MM.1S (cell line): ENCODE measurements at places on chromosomes 2 and 18.
A peak's percentile ranks its signal among the peaks of the same experiment; 100 is the strongest.

DNA sequence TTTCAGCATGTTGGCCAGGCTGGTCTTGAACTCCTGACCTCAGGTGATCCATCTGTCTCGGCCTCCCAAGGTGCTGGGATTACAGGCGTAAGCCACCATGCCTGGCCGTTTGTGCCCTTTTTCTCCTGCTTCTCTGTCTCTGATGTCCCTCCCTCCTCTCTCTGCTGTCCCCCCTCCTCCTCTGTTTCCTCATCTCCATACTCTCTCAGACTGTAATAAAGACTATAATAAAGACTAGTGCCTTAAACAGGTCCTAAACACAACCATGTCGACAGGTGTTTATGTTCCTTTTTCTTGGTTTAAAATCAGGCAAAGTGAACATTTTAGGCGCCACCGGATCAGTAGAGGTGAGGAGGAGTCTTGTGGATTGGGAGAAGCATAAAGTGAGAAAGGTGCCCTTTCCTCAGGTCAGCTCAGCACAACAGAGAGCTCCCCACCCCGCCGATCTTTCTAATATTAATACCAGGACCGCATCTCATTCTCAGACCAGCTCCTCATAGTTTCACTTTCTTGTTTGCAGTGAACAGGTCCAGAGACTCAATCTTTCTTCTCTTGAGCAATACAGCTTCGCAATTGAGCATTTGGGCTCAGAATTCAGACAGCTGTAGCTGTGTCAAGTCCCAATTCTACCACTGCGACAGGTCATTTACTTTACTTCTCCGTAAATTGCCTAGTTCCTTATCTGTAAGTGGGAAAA lies 23.7 kb downstream of the TIMM21 start:
- DNase-seq: peak; percentile 80

DNA sequence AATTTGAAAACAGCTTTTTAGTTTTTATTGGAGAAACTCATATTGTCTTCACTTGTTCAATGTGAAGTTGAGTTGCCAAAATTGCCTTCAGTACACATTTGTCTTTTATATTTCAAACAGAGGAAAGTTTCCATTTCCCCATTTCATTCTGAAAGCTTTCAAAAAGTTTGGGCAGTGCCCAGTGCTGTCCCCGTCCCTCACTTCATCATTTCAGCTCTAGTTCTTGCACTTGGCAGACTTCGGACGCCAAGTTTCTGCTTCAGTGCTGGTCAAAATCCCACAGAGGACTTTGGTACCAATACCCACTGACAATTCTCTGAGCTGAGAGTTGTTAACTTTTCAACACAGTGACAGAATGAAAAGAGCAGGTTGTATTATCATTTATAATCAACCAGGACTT lies 43.4 kb upstream of the AQP4 start:
- DNase-seq: no peak

- DNase-seq: peak; percentile 49
These were observed 298.9 kb downstream of the DSEL start for GRCh38 chr18:67217551-67218166.

DNA sequence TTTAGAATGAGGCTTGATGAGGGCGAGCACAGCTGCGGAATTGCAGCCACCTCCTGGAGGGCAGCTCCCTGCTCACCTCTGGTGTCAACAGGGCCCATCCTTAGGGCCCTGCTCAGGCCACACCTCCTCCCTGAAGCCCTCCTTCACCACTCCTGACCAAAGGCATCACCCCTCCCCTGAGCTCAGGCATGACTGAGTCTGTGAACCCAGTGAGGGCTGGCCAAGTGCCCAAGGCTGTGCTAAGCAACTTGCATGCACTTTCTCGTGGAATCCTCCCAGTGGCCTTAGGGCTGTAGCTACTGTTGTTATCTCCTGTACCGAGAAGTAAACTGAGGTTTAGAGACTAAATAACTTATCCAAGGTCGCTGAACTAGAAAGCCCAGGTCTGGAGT lies 101.7 kb downstream of the KLHL29 start:
- no peak for DNase-seq

GRCh38 chr2:64874593-64874992 lies 114.6 kb upstream of the SLC1A4 start:
- DNase-seq: no peak

DNA sequence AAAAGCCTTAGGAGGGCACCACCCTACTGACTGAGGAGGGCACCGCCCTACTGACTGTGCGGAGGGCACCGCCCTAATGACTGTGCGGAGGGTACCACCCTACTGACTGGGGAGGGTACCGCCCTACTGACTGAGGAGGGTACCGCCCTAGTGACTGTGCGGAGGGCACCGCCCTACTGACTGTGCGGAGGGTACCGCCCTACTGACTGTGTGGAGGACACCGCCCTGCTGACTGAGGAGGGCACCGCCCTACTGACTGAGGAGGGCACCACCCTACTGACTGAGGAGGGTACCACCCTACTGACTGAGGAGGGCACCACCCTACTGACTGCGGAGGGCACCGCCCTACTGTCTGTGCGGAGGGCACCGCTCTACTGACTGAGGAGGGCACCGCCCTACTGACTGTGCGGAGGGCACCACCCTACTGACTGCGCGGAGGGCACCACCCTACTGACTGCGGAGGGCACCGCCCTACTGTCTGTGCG lies 150.2 kb upstream of the NFATC1 start:
- DNase-seq: no peak

GRCh38 chr2:226794196-226794661 lies 5.4 kb downstream of the IRS1 start:
- no peak for DNase-seq

GRCh38 chr2:44786045-44786816 lies 155.3 kb upstream of the SIX3 start:
- no peak for DNase-seq

DNA sequence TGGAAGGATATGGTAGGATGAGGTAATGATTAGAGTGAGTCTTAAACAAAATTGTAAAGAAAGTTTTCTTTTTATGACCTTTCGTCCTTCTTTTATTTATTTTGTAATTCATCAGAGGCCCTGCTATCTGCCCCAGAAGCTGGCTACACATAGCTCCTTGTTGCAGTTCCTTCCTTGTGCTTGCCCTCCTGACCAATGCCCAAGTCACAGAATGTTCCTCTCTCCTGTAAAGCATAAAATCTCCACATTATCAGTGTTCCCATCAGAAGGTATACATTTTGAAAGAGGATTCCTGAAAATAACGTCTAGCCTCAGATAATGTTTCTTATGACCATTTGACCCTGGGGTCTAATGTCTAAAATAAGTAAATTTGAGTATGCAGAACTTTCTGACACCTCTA lies 78.3 kb downstream of the RND3 start:
- DNase-seq: no peak

DNA sequence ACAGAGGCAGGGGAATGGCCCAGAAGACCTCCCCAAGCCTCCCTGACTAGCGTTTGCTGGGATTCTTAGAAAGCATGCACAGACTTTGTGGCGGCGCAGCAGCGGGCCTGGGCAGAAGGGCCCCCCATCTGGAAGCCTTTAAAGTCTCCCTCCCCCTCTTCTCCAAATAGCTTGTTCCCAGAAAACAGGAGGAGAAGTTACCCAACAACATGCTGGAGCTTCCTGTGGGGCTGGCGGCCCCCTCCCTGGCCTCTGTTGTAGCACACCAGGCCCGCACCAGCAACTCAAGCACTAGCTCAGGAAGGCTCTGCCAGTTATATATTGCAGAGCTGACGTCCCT lies 334.8 kb downstream of the DYSF start:
- no peak for DNase-seq

- DNase-seq: no peak
These were observed 67.4 kb upstream of the STAM2 start for GRCh38 chr2:152242787-152243472.

DNA sequence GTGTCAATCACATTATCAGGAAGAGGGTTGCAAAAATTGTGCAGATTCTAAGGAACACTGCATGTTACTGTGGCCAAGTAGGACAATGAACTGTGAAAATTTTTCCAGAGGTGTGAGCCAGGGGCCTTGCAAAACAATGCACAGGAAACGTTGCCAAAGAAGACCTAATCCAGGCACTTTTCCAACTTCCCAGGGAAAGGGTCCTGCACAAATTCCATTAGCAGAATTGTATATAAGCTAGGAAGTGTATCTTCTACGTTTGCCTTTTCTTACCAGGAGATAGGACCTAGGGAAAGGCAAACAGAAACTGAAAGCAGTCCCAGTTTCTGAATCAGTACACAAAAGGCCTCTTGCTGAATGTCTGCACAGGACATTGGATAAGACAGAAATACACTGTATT lies 1888.3 kb upstream of the CELF4 start:
- DNase-seq: peak; percentile 17

DNA sequence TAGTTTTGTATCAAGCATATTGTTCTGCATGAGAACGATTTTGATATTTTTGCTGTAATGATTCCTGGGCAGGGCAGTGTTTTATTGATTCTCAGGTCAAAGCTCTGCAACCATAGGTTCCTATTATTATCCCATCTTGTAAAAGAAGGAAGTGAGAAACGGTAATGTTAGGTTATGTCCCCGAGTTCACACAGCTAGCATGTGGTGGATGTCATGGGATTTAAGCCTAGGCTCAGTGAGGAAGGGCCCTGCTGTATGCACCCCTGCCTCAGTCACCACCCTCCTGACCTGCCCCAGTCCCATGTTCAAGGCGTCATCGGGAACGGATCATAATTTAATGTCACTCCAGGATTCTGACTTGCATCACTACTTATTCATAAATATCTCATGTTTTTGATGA lies 10.7 kb downstream of the ACP1 start:
- DNase-seq: no peak

DNA sequence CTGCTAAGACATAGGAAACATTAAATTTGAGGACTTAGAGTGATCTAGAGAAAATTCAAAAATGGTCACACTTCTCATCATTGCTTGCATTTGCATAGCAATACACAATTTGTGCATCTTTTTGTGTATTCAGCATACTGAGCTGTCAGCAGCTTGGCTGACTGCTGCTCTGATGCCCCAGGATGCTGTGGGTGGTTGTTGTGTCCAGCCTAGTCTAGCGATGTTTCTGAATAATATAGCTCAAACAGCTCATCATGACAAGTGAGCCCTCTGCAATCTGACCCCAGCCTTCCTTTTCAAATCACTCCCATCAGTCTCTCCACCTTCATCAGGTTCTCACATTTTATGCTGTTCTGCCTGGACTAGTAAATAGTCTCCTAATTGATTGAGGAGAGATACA lies 483.7 kb upstream of the SPHKAP start:
- DNase-seq: no peak

GRCh38 chr2:12052796-12053195 lies 306.4 kb downstream of the LPIN1 start:
- no peak for DNase-seq

GRCh38 chr2:190589008-190589407 lies 54.5 kb upstream of the NEMP2 start:
- no peak for DNase-seq

- peak; percentile 27 for DNase-seq
These were observed 572 bp upstream of the ZNF516 start for GRCh38 chr18:76495435-76496193.

DNA sequence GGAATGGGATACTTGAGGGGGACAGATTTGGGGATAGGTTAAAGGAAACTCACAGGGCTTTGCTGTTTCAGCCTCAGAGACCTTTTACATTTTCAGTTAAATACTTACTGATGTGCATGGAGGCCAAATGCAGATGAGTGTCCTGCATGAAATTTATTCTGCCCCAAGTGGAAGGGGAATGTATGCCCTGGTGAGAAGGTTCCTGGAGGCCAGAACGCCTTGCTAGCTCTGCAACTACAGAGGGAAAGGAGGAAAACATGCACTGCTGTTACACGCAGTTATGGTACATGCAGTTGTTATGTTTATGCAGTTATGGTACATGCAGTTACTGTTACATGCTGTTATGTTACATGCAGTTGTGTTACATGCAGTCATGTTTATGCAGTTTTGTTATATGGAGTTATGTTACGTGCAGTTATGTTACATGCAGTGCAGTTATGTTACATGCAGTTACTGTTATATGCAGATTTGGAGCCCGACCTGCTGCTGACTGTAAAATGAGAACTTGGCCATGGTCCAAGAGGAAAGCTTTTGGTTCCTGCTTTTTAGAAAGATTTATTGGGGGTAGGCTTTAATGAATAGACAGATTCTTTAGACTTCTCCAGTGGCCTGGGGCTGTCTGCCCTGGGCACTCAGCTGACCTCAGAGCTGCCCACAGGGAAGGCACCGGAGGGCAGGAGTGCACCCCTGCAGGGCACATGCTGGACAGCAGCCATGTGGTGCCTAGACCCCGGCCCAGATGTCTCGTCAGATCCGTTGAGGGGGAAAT lies 84.1 kb downstream of the LDLRAD4 start:
- no peak for DNase-seq

DNA sequence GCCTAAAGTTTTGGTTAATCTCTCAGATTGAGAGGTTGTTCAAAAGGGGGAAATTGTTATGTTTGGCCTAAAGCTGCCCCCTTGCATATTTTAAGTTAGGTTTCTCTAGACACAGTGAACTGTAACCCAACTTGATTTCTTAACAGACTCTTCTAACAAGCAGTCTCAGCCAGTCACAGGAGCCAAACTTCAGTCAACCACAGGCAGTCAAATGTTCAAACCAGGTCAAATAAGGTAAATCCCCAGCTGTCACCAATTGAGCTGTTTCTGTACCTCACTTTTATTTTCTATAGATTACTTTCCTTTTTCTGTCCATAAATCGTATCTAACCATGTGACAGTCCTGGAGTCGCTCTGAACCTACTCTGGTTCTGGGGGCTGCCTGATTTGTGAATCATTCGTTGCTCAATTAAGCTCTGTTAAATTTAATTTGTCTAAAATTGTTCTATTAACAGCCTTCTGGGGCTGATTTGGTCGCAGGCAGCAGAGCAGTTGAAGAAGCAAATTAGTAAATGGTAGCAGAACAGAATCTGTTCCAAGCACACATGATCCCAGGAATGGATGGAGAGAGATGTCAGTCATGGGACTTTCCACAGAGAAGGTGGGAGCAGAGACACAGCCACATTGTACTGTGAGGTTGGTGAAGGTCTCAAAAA lies 16.4 kb upstream of the NFU1 start:
- no peak for DNase-seq

- DNase-seq: no peak
These were observed 9.5 kb downstream of the CXCR4 start for GRCh38 chr2:136108463-136108862.

- no peak for DNase-seq
These were observed 71.4 kb downstream of the HNMT start for GRCh38 chr2:138035608-138036217.

DNA sequence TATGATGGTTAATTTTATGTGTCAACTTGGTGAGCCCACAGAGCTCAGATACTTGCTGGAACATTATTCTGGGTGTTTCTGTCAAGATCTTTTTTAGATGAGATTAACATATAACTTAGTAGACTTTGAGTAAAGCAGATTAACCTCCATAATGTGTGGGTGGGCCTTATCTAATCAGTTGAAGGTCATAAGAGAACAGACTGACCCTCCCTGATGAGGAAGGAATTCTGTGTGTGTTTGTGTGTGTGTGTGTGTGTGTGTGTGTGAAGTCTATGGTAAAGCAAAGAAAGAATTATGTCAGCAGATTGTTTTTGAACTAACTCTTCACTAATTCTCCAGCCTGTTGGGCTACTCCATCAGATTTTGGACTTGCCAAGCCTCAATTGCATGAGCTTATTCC lies 232.2 kb upstream of the MEX3C start:
- no peak for DNase-seq
